ENCODE measurements at places on chromosomes 7 and 10.
A peak's percentile ranks its signal among the peaks of the same experiment; 100 is the strongest.

DNA sequence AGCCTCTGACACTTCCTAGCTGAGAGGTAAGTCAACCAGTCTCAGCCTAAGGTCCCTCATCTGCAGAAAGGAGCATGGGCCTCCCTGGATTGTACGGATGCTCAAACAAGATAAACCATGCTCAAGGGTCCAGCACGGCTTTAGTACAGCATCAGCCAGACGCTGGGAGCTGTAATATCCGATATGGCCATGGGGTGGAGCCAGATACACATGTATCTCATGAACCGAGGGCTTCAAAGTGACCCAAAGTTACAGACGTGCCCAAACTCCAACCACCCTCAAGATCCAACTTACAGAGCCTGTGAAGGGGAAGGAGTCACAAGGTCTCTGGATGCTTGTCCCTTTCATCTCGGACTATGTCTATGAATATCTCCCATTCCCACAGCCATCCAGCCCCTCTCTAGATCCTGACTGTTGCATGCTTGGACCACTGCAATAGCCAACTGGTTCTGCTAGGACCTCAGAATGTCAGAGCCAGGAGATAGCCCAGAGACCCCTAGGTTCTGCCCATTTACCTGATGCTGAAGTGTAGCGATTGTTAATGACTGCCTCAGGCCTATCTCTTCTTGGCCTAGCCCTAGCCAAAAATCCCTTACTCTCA, 142.4 kb downstream of the SH3PXD2A start:
- peak; percentile 61 for DNase-seq

- no peak for DNase-seq
Measured at GRCh38 chr7:13742126-13742525, 247.3 kb downstream of the ETV1 start.

DNA sequence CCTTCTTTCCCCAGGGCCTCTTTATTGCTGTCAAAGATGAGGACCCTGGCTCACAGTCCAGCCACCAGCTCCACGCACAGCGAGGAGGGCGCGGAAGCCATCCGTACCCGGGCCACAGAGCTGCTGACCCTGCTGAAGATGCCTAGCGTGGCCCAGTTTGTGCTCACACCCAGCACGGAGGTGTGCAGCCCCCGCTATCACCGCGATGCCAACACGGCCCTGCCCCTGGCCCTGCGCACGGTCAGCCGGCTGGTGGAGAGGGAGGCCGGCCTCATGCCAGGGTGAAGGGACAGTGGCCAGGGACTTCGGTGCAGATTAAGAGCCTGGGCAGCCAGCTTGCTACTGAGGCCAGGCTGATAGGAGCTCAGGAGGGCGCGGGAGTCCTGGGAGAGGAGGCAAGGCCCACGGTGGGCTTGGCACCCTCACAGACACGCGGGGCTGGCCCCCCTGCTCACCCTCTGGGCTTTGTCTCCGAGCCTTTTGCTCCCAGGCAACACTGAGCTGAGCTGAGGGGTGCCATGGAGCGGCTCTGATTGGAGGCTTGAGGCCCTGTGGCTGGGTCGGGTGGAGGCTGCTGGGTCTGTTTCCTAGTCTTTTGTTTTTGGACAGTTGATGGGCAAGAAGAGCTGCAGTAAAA, 15.8 kb downstream of the AP5Z1 start:
- DNase-seq, result no peak

- DNase-seq, result no peak
Measured at GRCh38 chr7:42126475-42127231, 110.4 kb downstream of the GLI3 start.

GRCh38 chr7:32533276-32534029, 38.2 kb downstream of the AVL9 start:
- DNase-seq, result no peak

GRCh38 chr7:37446371-37446770, 2.3 kb downstream of the ELMO1 start:
- no peak for DNase-seq

DNA sequence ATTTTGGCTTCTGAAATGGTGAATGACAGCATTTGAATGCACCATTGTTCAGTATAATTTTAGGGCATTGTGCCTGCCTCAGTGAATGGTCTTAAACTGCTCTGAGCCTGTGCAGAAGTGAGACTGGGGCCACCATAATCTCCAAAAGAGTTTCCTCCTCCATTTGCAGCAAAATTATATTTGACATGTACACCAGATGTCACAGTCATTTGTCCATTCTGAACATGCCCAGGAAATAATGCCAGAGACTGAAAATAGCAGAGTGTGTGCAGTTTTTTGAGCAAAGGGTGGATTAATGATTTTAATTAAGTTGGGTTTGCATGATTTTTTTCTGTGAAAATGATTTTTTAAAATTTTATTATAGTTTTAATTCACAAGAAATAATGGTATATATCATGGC, 26.4 kb upstream of the SLC35B4 start:
- DNase-seq, result no peak

- no peak for DNase-seq
Measured at GRCh38 chr7:130877236-130877990, 143.4 kb upstream of the KLF14 start.
